ENCODE measurements at places on chromosomes 7 and 10.

DNA sequence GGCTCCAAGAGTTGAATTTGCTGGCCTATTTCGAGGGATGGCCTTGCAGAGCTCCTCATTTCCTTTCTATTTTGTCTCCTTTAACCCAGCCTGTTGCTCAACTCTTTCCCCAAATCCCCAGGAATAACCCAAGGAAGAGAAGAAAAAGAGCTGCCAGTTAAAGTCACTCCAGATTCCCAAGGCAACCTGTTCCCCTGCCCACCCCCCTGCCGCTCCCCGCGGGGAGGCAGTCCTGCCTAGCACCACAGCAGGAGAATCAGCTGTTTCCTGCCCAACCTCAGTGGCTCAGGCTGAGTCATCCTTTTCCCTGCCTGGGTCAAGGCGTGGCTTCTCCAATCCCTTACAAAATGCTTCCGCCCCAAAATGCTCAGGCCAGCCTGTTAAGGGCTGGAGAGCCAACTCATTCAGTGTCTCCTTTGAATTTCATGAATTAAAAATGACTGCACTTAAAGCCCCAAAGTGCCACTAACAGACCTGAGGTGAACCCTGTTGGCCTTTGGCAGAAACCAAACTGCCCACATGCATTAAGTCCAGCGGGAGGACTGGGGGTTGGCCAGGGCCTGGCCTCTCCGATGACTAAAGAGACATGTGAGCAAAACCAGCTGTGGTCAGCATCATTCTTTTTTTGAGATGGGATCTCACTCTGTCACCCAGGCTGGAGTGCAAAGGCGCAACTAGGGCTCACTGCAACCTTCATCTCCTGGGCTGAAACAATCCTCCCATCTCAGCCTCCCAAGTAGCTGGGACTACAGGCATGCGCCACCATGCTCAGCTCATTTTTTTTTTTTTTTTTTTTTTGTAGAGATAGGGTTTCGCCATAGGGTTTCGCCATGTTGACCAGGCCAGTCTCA, 83.2 kb upstream of the KIF5B start:
- DNase-seq = peak; percentile 84

DNA sequence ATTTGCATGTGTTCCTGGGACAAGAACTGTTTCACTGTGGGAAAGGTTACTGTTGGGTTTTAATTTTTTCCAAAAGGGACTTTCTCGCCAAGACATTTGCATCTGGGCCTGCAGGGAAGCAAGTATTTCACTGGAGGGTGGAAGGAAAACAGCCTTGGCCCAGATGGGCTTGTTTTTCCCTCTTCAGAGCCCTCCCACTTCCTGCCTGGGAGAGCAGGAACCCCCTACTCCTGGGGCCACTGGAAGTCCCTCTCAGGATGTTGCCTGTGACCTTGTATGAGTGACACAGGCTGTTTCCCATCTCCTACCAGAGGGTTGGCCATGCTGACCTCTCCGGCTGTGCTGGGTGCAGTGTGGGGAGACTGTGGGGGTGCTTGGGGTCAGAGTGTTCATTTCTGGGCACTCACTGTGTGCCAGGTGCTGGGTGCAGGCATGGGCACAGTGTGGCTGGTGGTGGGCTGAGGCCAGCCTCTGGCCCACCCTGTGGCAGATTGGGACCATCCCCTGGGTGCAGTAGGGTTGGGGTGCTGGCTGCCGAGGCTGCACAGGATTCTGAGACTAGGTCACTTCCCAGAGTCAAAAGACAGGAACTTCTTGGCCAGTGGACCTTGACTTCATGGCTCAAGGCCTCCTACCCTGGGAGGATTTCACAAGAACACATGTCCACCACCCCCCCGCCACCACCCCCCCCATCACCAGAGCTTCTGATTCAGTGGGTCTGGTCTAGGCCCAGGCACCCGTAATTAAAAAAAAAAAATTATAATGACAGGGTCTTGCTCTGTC, 10.2 kb downstream of the TSPAN15 start:
- DNase-seq = no peak

DNA sequence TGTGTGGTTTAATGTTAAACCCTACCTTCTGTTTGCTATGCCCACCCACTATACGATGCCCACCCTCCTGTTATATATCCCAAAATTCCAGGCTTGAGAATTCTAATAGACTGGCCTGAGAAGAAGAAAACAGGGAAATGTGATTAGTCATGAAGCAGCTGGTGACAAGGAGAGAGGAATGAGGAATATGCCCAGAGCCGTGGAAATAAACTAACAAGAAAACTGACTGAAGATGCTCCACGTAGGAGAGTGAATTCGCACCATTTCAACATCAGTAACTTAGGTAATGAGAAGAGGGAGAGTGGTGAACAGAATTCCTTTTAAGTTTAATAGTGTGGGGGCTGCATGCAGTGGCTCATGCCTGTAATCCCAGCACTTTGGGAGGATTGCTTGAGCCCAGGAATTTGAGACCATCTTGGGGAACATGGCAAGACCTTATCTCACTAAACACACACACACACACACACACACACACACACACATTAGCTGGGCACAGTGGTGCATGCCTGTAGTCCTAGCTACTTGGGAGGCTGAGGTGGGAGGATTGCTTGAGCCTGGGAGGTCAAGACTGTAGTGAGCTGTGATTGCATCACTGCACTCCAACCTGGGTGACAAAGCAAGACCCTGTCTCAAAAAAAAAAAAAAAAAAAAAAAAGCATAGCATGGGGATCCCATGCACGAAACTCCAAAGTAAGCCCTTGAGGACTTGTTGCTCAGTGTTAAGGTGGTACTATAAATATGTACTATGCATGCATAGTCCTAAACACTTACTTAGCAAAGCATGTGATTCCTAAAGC, 16.1 kb upstream of the SYPL1 start:
- no peak for DNase-seq

- DNase-seq = no peak
Observed at GRCh38 chr10:64750672-64751071, 1229.5 kb downstream of the REEP3 start.

DNA sequence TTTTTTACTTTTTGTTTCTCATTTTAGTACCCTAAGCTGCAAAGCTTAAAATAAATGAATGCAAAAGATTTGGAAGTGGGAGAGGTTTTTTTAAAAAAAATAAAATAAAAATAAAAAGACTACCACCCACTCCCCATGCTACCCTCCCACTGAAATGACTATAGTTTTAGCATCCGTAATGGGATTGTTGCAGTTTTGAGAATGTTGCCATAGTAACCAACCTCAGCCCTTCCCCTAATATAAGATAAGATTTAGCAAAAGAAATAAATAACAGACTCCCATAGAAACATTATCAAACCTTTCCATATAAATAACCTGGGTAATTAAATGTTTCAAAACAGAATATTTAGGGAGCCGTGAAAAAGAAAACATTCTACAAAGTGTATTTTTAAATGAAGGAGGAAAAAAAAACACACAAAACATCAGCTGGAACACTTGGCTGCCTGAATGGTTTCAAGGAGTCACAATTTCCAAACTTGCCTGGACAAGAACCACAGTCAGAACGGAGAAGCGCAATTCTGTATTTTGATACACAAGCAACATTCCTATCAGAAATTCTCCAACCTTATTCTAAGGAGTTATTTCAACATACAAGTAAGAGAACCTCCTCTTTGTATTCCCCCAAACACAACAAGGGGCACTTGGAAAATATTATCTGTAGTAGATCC, 57.4 kb downstream of the DGKI start:
- DNase-seq = no peak

DNA sequence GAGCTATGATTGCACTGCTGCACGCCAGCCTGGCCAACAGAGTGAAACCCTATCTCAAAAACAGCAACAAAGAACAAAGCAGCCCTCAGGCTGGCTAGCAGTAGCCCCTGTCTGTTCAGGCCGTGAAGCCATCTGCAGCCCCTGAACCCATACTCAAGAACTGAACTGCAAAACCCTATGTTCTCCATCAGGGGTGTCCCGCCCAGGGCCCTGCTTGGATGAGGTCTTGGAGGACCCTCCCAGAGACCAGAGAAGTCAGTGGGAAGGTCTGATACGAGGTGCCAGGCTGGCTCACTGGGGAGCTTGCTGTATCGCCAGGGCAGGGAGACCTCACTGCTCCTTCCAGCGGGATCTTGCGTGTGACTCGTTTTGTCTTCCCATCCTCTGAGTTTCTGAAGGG, 39.3 kb downstream of the RBM17 start:
- DNase-seq = no peak

- no peak for DNase-seq
Observed at GRCh38 chr10:109746861-109747260, 176.4 kb downstream of the XPNPEP1 start.

DNA sequence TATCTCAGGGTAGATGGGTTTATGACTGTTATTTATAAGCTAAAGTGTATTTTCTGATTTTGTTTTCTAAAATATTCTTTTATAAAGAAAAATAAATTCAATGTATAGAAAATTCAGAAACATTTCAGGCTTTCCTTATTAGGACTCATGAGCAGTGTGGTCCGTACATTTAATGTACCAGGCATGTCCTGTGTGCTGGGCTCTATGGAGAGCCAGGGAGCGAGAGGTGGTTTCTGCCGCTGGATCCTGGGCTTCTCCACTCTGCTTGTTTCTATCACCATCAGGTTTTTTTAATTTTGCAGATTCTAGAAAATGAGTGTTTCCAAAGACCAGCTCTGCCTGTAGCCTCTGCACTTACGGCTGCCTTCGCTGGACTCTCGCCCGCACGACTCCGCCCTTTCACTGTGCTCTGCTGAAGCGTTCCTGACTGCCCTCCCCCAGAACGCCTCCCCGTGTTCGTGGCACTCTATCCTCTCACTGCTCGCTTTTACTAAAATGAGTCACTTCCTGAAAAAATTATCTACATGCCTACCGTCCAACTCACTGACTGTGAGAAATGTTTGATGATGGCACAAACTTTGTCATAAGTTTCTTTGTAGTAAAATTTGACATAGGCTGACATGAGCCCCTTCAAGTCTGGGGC, 188.5 kb downstream of the ZMYND11 start:
- peak; percentile 93 for DNase-seq

DNA sequence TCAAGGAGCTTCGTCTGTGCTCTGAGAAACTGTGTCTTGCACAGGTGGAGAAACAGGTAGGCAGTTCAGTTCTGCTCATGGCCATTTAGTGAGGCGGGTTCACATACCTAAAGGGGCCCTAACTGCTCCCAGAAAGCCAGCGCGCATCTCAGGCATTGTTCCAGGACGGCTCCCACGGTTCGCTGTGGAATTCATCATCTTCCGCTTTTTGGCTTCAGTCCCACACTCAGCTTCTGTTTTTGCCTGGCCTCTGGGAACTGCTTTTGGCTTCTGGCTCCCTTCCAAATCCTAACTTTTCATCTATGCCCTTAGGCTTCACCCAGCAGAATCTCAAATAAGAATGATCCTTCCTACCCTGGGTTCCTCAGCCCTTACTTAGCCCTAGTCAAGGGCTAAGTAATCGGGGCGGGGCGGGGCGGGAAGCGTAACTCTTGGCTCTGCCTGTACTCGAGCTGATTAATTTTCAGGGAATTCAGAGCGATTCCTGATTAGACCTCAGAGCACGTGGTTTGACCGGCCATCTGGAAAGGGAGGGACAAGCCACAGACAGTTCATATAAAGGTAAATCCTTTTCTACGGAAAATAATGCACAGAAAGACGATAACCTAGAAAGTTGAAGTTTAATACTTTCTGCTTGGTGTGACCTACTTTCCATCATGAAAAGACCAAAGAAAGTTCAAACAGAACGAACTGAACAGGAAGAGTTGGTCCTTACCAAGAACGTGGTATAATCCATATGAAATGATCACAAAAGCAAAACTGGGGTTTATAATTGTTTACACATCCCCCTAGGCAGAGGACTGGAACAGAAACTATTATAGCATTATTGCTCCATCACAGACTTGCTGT, 105.7 kb downstream of the ST8SIA6 start:
- peak; percentile 78 for DNase-seq

Data from AG09319 (cell line).